WERI-Rb-1 (cell line): ENCODE measurements at places on chromosomes 13 and 19.

- DNase-seq = no peak
Measured at GRCh38 chr13:24178847-24179485, 18.4 kb downstream of the SPATA13 start.

- DNase-seq = no peak
Measured at GRCh38 chr19:15475611-15476010, 3.7 kb downstream of the PGLYRP2 start.

- no peak for DNase-seq
Measured at GRCh38 chr13:113361406-113361805, 2.5 kb downstream of the GRTP1 start.

- DNase-seq = peak; percentile 71
Measured at GRCh38 chr19:48713041-48713863, 6.3 kb downstream of the MAMSTR start.

GRCh38 chr19:1725100-1726064 lies 27.9 kb upstream of the ONECUT3 start:
- peak; percentile 83 for DNase-seq

GRCh38 chr19:30322641-30323320 lies 49.4 kb upstream of the ZNF536 start:
- DNase-seq = no peak

DNA sequence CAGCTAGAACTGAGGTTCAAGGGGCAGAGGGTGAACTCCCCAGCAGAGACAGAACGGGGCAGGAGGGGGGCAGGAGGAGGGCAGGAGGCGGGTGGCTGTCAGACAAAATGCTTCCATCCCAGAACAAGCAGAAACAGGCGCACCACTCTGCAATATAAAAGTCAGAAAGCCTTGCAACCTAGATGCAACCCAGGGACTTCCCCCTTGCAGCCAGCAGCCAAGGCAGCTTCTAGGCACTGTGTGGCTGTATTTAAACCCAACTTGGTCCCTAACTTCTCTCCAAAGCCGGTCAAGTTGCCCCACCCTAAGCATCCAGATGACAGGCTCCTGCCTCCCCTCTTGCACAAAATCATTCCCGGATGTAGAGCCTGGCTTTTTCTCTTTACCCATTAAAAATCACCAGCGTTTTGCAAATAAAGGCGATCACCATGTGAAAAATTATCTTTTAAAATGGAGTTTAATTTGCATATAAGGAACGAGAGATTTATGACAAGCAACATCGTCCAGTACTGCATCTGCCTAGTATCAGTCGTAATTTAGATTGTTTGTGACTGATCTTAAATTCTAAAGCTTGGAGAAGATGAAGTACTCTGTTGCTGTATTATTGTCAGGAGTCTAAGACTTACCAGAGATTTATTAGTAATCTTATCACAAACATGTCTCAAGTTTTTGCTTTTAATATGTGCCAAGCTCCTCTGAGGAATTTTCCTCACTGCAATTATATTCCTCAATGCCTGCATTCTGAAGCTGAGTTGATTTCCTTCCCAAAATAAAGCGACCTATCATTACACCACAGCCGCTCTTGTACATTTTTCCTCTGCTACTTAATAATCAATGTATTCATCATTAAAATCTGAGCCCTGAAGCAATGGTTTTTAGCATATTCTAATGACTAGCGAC lies 307.1 kb upstream of the ZNF507 start:
- DNase-seq = no peak

DNA sequence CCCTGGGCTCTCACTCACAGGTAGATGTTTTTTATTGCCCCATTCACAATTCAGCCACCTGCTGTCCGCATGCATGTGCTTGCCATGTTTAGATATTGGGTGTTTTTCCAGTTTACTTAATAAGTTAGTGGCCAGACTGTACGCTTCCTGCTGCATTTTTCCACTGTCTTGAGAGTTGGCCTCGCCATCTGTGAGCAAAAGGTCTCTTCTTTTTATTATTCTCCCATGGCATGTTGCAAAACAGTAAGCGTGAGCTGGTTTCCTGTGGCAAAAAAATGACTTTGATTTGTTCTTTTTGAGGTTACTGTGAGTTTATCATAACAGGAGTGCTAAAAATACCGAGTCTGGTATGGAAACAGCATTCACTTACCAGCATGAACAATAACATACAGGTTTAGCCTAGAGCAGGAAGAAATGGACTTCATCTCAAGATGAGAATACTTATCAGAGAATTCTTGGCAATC lies 46.0 kb downstream of the SAE1 start:
- DNase-seq = no peak

GRCh38 chr19:16034958-16035560 lies 41.2 kb upstream of the TPM4 start:
- no peak for DNase-seq
